HCEC 1CT (cell line): ENCODE measurements at places on chromosomes 12 and 14.

GRCh38 chr12:532908-533565, 73.3 kb downstream of the B4GALNT3 start:
- DNase-seq: peak; percentile 86

- DNase-seq: peak; percentile 2
These were observed 116.2 kb upstream of the MAP1LC3B2 start for GRCh38 chr12:116442946-116443345.

GRCh38 chr12:47799357-47799955, 20.2 kb downstream of the HDAC7 start:
- DNase-seq: no peak

GRCh38 chr12:119154435-119154818, 24.3 kb upstream of the HSPB8 start:
- no peak for DNase-seq

- no peak for DNase-seq
These were observed 205.8 kb downstream of the SPTSSA start for GRCh38 chr14:34256223-34256622.

- DNase-seq: no peak
These were observed 22.5 kb upstream of the AKAP6 start for GRCh38 chr14:32306549-32306948.

DNA sequence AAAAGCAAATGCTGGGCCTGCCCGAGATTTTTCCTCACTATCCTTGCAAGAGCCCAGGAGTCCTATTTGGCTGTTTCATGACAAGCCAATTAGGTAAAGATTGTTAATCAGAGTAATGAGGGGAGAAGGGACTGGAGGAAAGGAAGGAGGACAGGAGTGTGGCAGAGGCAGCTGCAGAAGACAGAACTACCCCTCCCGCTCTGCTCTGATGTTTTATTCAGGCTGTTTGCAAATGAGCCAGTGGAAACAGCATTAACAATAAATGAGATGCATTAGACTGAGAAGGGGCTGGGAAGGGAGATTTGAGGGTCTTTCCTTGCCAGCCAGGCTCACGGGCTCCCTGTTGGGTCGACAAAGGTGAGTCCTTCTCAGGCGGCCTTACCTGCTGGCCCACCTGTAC, 421.0 kb upstream of the CCDC196 start:
- no peak for DNase-seq
